ENCODE measurements at places on chromosomes 2 and 18.

GRCh38 chr18:35770376-35771014 lies 189.0 kb downstream of the GALNT1 start:
- peak; percentile 9 for DNase-seq

GRCh38 chr18:54749291-54749690 lies 79.0 kb upstream of the RAB27B start:
- DNase-seq: no peak

DNA sequence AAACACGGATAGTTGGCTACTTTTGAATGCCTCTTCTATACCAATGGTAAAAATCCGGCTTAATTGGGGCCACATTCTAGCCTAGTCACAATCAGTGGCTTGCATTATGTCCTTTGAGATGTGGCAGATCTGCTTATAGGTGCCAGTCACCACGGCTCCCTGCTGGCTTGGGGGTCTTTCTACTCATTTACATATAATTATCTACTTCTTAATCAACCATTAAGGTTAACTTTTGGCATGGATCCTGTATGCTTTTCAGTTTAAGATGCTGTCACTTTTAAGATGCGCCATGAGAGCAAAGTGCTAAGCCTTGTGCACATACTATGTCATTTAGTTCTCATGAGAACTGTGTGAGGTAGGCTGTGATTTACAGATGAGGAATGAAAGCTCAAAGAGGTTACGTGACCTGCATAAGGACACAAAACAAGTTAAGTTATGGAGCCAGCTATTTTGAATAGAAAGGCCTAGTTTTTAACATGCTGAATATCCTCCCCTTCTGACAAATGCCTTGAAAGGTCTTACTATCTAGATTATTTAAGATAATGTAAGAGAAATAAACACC lies 4.1 kb downstream of the NEDD4L start:
- no peak for DNase-seq

DNA sequence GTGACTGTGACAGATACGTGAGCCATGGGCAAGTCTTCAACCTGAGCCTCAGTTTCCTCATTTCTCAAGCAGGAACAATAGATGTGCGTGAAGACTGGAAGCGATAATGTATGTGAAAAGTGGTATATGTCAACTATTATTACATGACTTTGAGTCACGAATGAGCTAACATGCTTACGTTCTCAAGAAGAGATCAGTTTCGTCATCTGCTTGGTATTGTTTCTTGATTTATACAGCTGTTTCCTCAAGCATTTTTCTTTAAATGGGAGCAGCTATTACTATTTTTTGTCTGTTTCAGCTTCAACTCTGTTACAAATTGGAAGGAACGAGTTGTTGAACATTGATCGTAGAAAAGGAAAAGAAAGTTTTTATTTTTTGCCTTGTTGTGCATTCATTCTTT lies 48.5 kb upstream of the THOC1 start:
- peak; percentile 48 for DNase-seq

- no peak for DNase-seq
These were observed 141.3 kb downstream of the MEIS1 start for GRCh38 chr2:66576311-66576560.

DNA sequence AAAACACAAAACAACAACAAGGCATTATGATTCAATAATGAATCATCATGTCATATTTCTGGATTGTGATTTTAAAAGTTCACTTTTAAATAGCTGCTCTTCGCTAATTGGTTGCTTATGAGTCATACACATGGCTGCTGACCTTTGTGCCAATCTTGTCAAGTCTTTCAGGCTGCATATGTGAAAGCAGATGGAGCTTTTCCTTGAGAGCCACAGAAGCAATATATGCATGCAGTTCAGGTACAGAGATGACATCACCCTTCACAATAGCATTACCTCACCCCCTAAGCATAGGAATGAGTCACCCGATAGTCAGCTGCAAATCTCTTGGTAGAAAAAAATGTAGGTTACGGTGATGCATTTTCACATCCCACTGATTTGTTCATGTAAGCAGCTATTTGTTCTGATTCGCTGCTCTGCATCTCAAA lies 27.2 kb downstream of the EIF2AK3 start:
- peak; percentile 91 for DNase-seq

- no peak for DNase-seq
These were observed 122.7 kb downstream of the VIT start for GRCh38 chr2:36819095-36819711.

- DNase-seq: no peak
These were observed 134.2 kb downstream of the SMAD7 start for GRCh38 chr18:48816554-48816953.

- DNase-seq: no peak
These were observed 24.0 kb upstream of the ITGA6 start for GRCh38 chr2:172403402-172403801.

- peak; percentile 79 for DNase-seq
These were observed 93.9 kb downstream of the FARSB start for GRCh38 chr2:222561817-222562645.

- DNase-seq: no peak
These were observed 136.2 kb upstream of the SMAD7 start for GRCh38 chr18:49086926-49087325.

- no peak for DNase-seq
These were observed 38.3 kb downstream of the AAK1 start for GRCh38 chr2:69605284-69605683.

GRCh38 chr2:11248-11941 lies 34.9 kb downstream of the FAM110C start:
- peak; percentile 13 for DNase-seq

DNA sequence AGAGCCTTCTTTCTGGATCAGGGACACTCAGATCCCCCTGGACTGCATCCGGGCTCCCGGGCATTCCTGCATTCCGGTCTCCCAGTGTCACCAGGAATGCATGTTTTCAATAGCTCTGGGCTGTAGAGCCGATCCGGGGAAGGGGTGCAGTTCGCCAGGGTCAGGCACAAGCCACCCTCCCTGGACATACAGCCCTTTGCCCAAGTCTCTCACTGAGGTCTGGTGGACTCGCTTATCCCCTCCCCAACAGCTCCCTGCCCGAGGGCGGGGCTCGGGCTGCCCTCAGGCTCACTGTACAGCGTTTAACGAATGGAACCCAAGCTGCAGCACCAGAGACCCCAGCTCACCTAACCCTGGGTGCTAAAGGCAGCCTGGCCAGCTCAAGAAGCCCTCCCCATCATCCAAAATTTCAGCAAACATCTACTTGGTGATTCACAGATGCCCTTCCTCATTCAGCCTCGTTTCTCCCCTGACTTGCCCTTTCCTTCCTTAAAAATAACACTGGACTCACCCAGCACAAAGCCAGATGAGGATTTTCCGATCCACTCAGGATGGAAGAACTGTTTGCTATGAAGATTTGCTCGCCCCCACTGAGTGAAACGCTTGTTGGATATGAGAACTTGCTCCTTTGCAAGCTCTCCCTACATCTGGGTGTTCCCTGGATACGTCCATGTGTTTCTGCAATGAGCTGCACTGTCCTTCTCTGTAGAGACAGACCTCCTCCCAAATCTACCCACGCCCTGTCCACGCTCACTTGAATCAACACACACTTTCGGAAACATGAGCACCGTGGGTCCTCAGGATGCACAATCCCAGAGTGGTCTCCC lies 58.1 kb downstream of the PXDN start:
- no peak for DNase-seq

- no peak for DNase-seq
These were observed 39.4 kb downstream of the GORASP2 start for GRCh38 chr2:170968205-170969003.

DNA sequence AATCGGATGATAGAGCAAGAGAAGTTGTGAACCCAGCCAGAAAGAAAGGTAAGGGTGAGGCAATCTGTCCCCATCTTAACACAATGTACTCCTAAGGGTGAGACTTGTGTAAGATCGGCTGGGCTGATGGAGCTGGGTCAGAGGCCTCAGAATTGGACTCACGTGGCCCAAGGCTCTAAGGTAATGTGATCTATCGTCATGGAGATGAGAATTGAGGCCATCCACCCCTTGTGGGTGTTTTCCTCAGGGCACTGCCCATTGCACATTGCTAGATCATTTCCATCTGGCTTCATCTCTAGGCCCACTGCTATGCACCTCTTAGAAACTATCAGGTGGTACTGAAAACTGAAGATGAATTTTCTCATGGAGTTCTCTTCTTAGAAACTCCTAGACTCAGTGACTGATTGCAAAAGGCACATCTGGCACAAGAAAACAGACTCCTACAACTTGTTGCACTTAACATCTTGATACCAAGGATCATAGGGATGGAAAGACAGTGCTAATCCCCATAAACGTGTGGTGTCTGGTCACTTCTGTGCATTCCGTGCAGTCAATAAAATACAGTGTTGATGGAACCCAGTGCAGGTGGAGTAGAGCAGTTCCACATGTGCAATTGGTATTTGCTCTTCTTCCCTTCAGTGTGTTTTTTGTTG lies 228.9 kb upstream of the FOSL2 start:
- no peak for DNase-seq

GRCh38 chr2:231662028-231662810 lies 46.1 kb upstream of the PTMA start:
- peak; percentile 98 for DNase-seq

DNA sequence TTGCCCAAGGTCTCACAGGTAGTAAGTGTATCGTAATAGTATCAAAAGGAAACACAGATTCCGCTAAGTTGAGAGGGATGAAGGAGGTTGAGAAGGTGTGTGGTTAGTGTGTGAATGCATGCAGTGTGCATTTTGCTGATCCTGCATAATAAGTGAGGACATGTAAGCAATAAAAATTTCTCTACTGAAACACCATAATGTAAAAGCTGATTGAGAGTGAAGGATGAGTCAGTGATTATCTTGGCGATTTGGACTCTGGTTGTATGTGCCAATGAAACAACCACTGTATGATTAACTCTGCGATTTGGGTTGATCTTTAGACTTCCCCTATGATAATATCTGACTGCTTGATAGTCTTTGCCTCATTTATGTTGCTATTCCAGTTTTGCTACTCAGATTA lies 16.7 kb upstream of the ADGRF3 start:
- peak; percentile 46 for DNase-seq

- DNase-seq: no peak
These were observed 101.5 kb downstream of the NCOA1 start for GRCh38 chr2:24592441-24593100.

GRCh38 chr2:53233759-53234547 lies 533.7 kb upstream of the CHAC2 start:
- DNase-seq: no peak

Measured in cardiac fibroblast (primary cell).